ENCODE measurements at places on chromosomes 6 and 20.

DNA sequence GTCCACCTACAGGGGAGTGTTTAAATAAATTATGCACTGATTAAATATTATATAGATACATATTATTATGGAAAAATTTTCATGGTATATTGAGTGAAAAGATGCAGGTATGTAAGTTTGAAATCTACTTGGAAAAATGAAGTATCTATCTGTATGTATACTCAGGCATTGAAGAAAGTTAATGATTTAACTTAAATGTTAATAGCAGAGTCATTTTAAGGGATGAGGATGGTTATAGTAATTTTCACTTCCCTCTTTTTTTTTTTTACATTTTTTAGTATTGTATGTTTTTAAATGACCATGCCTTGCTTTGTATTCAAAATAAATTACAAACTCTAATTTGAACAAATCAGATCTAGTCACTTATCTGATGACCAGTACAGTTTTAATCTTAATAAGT, 43.2 kb upstream of the NOTCH4 start:
- DNase-seq: no peak

GRCh38 chr6:67898875-67899274, 736.2 kb upstream of the ADGRB3 start:
- DNase-seq: no peak

DNA sequence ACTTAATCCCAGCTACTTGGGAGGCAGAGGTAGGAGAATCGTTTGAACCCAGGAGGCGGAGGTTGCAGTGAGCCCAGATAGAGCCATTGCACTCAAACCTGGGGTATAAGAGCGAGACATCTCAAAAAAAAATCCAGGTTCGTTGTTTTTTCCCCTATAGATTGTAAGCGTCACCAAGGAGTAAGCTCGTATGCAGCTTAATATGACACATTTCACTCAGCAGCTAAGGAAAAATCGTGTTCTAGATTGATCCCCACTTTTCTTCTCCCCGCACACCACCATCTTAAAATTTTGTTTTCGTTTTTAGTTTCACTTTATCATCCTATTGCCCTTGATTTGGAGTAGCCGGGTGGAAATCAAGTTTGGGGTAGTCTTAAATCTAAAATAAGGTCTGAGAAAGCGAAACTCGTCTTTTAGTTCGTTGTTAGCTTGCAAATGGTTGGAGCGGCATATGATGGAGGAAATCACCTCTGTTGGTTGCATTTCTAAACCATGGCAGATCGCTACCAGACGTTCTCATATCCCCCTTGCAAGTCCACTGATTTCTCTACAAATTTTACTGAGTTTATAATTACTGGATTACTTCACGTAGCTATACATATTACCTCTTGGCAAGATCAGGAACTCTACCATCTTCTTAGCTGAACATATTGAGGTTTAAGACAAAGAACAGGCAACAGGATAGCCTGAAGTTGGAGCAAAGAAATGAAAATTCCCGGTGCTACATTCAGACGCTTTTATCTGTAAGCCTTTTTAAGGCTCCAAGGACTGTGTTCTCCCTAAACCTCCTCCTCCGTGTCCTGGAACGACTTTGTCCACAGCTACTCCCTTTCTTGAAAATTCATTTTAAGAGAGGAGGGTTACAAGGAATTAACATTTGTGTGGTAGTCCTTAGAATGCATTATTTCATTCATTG, 91.1 kb upstream of the BTN3A2 start:
- no peak for DNase-seq

DNA sequence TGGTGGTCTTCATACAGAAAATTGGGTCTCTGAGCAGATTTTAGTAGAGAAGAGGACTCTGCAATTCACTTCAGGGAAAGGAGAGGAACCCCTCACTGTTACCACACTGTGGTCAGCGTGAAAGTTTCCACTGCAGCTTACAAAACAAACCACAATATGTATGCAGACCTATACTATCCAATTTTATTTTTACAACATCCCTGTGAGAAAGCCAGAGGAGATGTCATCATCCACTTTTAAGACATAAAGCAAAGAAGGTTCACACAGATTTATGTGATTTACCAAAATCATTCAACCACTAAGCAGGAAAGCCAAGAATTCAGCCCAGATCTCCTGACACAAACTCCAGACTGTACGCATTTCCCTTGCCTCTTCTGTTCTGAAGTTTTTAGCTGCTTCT, 442.4 kb downstream of the FRK start:
- no peak for DNase-seq

GRCh38 chr6:5695260-5696245, 311.2 kb downstream of the NRN1 start:
- peak; percentile 84 for DNase-seq

DNA sequence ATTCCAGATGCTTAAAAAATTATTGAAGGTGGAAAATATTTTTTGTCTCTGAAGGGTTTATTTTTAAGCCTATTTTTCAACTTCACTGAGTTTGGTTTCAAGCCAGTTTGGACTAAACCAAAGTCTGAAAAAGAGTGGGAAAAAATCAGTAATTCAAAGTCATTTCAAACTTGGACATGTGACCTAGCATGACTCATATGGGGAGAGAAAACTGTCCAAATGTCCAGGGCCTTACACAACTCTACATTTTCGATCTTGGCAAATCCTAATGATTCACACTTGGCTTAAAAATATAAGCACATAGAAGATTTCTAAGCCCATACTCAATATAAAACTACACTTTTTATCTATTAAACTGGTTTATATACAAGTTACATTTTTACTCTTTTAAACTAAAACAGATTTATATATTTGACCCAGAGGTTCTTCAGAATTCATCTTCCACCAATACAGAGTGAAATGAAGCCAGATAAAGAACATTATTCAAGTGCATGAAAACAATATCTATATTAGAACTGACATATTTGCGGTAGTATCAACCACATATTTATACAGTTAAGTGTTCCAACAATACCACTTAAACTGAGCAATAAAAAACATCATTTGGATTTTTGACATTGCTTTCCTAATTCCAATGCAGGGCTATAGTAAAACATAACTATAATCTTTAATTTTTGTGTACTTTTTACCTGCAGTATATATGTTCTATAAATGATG, 110.3 kb upstream of the TCF21 start:
- peak; percentile 76 for DNase-seq

DNA sequence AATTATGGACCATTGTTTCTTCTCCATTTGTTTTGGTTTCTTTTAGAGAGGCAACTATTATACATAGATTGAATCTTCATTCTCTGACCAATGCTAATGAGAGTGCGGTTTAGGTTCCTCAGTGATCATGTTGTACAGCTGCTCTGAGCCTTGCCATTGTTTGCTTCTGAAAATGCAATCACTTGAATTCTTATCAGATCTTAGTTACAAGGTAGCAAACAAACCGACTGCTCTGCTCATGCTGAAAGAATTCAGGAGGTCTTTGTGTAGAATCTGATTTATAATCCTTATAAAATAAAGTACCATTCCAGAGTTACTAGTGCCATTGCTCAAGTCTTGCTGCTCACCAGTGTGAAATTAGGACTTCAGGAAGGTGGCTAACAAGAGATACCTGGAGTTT, 569.1 kb upstream of the ID4 start:
- no peak for DNase-seq

GRCh38 chr6:167996424-167997199, 859 bp upstream of the KIF25 start:
- DNase-seq: no peak

DNA sequence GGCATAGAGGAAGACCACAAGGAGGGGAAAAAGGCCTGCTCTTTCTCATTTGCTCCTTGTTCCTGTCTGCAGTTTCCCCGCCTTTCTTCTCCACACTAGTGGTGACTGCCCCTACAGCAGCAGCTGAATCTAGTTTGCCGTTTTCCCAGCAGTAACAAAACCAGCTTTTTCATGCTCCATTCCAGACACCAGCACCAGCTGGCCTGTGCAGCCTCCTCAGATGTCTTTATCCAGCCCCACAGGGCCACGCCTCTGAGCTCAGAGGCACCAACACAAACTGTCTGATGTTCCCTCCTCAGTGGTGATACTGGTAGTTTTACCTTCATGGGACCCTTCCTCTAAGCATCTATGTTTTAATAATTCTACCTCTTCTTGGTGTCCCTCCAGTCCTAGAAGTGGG, 70.4 kb upstream of the SLC24A3 start:
- no peak for DNase-seq

DNA sequence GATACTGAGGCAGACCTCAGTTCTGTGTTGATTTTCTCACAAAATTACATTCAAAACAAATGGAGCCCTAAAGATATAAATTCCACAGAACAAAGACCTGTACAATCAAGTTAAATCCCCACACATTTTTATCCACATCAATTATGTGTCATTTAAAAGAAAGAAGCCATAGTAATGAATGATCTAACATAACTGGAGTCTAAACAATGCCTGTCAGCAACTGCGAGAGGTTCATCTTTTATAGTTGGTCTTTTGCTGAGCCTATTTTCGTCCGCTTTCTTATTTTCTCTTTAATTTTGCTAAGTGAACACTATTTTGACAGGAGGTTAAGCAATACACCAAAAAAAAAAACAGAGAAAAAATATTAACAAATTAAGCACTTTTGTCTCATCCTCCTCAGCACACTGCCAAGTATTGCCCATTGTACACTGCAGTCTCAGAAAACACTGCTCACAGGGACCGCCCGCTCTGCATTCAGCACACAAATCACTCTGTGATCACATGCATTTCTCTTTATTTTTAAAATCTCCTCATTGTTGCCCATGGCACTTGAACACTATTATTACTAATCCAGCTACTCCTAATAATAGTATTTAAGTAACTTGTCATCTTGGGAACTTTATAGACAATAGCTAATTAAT, 140.8 kb downstream of the BTBD9 start:
- no peak for DNase-seq

DNA sequence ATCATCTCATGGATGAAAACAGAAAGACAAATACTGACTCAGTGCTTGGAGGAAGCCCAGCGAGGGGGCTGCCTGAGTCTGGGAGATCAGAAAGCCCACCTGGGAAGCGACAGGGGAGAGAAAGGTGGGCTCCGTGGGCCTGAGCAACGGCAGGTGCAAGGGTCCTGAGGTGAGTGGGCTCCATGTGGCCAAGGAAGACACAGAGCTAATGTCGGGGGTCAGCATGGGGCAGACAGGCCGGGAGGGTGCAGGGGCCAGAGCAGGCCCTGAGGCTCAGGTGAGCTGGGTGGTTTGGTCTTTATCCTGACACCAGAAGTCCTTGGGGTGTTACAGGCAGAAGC, 18.8 kb downstream of the APCDD1L start:
- no peak for DNase-seq

Data from AG04449 (cell line).